ENCODE measurements at places on chromosomes 1 and 21.

- DNase-seq, result no peak
Observed at GRCh38 chr1:183416850-183417771, 1.1 kb downstream of the NMNAT2 start.

DNA sequence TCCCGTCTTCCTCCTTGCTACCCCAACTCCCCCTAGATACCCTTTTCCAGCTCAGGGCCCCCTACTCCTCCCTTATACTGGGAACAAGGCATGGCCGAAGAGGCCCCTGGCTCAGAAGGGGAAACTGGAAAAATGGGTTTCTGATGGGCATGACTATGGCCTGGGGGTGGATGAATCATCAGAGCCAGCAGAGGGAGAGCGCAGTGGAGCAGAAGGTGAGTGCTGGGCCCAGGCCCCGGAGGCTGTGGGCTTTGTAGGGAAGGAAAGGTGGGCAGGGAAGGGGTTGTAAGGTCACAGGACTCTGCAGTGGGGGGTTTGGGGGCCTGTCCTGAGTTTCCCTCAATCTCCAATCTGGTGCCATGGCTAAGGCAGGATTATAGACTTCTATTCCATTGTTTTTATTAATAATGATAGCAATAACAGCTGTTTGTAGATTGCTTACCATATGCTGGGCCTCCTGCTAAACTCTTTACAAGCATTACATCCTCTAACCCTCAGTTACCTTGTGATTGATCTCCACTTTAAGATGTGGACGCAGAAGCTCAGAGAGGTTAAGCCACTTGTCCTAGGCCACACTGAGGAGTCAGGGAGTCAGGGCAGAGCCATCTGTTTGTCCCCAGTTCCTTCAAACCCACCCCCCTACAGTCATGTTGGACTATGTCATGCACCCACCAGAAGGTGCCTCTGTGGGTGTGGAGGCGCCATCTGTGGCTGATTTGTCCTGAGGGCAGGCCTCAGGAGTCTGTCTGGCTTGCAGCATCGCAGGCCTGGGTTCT lies 36.2 kb upstream of the ZNF362 start:
- no peak for DNase-seq

DNA sequence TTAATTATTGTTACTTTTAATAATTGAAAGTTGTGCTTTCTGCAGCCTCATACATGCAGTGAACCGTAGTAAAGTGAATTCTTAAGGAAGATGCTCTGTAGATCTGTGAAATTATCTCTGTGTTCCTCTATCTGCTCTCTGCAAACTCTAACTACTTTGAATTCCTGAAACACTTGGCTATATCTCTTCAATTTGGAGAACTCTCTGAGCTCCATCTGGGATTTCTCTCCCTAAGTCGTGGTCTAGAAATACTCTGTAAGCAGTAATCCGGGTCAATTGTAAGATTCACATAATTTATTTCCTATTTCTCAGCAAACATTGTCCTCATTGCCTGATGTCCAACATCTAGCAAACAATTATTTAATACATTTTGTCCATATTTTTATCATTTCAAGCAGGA lies 164.9 kb downstream of the USH2A start:
- no peak for DNase-seq

- DNase-seq, result no peak
Observed at GRCh38 chr1:2630498-2631135, 2.2 kb downstream of the MMEL1 start.
